Inflammatory macrophage treated with lipopolysaccharide for 4 hours (primary cell): ENCODE measurements at places on chromosomes 3 and 15.

GRCh38 chr3:147493065-147493464 lies 83.9 kb downstream of the ZIC1 start:
- DNase-seq = no peak

DNA sequence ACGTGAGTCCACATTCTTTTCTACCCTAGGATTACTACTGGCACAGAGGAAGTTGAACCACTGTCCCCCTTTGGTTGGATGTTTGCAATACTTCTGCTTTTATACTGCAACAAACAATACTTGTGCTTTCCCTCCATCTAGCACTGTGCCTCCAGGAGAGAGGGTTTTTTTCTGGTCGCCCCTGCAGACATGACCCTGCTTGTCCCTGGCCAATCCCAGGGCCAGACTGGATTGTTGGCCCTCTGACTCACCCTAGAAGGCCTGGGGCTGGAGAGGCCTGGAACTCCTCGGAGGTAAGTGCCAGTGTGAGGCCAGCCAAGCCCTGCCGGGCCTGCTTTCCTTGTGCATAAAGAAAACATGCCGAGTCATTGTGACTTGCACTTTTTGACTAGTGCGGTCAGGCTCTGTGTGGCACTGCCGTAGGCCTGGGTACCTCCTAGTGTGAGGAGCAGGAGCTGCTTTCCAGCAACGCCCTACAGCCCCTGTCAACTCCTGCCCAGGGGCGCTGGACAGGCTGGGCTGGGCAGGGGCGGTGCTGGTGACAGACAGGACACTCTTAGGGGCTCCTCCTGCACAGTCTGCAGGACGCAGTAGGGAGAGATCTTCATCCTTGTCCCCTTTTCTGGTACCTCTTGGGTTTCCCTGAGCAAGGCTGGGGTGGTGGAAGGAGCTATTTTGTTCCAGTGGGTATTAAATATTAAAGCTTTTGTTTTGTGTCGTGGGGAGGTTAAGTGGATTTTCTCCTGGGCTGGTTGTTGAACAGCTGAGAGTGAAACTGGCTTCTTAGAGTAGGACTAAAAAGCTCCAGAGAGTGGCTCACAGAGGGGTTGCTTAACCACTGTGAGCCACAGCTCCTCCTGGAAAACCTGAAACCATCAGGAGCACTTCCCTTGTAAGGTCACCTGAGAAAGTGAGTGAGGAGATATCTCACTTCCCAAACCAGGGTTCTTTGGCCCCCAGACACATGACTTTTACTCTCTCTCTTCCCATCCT lies 14.4 kb upstream of the TKT start:
- peak; percentile 87 for DNase-seq

DNA sequence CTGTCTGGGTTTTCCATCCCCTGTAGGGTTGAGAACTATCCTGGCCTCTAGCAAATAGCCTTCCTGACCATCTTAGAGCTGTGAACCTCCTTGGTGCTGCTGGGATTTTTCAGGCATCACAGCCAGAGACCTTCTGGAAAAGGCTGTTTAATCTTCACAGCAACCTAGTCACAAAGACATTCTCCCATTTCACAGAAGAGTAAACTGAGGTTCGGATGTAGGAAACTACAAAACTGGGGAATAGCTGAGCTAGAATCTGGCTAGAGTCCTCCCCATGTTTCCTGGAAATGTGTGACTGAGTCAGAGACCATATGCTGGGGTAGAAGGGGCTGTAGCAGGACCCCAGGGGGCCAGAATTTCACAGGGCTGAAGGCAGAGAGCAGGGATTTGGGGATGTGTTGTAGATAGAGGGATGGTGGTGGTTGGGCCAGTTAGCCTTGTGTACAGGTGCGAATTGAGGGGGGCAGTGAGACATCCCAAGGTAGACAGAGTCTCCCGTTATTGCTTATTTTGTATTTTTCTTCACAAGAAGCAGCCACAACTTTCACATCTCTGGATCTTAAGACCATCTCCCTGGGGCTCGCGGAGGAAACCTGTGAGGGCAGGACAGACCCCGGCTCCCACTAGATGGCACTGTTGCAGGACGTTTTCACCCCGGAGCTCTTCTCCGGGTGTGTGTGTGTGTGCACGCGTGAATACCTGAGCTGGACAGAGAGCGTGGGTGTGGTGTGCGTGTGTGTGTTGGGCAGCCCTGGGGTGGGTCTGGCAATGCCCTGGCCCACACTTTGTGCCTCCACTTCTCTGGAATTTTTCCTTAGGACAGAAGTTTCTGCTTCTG lies 66.9 kb upstream of the PRR23C start:
- DNase-seq = peak; percentile 31

DNA sequence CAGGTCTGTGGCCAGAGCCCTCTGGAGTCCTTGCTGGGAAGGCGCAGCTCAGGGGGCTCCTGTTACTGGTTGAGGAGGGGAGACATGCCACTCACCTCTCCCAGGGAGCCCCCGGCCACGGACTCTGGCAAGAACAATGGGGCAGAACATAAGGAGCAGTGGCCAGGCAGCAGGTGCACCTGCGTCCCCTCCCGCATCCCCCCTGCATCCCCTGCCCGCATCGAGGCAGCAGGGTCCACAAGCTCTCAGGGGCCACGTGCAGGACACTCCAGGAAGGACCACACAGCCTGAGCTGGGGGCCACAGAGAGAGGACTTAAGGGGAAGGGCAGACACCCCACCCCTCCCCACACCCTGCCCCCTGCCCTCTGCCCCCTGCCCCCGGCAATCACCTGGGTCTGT lies 73.0 kb downstream of the TFRC start:
- no peak for DNase-seq

DNA sequence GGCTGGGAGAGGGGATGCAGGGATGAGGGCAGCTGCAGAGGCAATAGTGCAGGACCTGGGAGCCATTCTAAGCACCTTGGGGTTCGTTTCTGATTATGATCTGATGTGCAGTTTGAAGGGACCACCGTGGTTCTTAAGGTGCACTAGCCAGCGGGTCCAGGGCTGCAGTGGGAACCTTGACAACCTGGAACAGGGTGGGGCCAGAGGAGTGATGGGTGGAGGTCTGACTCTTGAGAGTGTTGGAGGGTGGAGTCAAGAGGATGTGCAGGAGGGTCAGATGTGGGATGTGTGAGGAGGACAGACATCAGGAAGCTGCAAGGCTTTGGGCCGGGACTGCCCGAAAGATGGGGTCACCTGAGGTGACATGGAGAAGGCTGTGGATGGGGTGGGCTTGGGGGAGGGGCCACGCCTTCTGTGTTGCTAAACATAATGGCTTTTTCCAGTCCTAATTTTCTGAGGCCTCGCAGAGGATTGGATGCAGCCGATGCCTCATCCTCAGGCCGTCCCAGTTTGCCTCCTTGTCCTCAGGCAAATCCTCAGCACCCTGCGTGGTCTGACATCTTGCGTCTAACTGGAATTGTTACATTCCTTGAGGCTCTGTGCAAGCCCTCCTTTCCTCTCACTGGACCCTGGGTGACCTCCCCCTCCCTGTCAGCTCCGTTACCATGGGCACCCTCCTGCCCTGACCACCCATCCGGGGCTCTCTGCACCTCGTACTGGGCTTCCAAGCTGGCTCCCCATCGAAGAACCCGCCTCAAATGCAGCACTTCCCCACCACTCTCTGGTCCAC lies 61.4 kb upstream of the TRPM1 start:
- DNase-seq = no peak
